Activated T-helper 9 cell treated with anti-CD3 and anti-CD28 coated beads, Interleukin-2, amount 50 U/mL, for 16 hours (primary cell): ENCODE measurements at places on chromosomes 7 and 10.
A peak's percentile ranks its signal among the peaks of the same experiment; 100 is the strongest.

GRCh38 chr7:2519119-2519930 is at the start of gene LFNG:
TSS of gene LFNG (plus strand) at chr7:2519774. CDS start at chr7:2519862, 88 bp downstream.
- DNase-seq = peak; percentile 79

- no peak for DNase-seq
Measured at GRCh38 chr10:10872764-10873163, 144.9 kb upstream of the CELF2 start.

DNA sequence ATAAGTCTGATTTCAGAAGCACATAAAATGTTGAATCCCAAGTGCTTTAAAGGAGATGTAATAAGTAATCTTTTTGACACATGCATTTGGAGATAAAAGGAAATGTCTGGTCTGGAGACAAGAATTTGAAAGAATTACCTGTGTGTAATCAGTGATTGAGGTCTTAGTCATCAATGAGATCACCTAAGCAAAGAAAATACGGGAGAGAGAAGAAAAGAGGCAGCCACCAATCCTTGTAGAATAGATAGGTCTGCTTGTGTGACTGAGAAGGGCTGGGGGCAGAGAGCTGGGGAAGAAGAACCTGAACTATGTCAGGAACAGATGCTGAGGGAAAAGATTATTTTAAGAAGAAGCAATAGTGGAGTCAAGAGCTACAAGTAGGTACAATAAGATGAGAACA is 49.3 kb upstream of the ITPRID1 start:
- DNase-seq = no peak

GRCh38 chr7:75623390-75624133 is 115.2 kb downstream of the HIP1 start:
- no peak for DNase-seq

DNA sequence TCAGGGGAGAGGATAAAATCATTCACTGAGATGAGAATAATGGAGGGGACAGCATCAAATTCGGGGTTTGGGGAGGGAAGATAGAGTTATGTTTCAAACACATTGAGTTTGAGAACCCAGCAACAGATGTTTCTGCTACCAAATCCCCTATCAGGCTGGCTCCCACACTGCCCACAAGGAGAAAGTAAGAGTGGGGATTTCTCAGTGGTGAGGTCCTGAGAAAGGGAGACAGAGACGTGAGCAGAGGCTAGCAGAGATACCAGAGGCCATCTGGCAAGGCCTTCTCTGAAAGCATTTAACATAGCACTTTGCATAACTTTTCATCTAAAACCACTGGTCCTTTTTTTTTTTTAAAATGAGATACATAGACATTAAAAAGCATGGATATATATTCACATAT is 7.8 kb upstream of the SLF2 start:
- no peak for DNase-seq

- no peak for DNase-seq
Measured at GRCh38 chr7:106277976-106278375, 6.8 kb downstream of the NAMPT start.

GRCh38 chr10:132897516-132898381 is 44.6 kb downstream of the CFAP46 start:
- DNase-seq = no peak

DNA sequence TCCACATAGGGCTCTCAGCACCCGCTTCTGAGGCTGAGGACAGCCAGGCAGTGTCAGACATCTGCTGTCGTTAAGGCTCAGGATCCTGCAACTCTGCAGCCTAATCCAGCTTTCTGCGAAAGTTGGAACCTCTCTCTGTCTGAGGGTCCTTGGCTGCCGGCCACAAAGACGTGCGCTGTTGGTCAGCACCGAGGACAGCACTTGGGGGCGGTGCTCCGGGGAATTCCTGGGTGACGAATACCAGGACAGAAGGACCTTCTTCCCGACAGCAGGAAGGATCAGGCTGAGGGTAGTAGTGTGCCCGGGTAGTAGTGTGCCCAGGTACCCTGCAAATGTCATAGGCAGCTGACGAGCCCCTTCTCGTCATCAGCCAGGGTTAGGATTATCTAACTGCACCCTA is 16.0 kb upstream of the RASGEF1A start:
- no peak for DNase-seq

- no peak for DNase-seq
Measured at GRCh38 chr7:106620034-106620433, 40.9 kb downstream of the CCDC71L start.

- DNase-seq = no peak
Measured at GRCh38 chr7:92961961-92962360, 125.6 kb upstream of the CDK6 start.

- no peak for DNase-seq
Measured at GRCh38 chr10:24307696-24308485, 99.0 kb downstream of the KIAA1217 start.
